ENCODE measurements at places on chromosomes 7 and 10. TPM values are rescaled to one million over a fixed set of nuclear protein-coding genes. Genes with fewer than 3 reads are reported as not detected.

- DNase-seq, result no peak
Observed at GRCh38 chr7:36040679-36041078, 112.4 kb upstream of the EEPD1 start.

DNA sequence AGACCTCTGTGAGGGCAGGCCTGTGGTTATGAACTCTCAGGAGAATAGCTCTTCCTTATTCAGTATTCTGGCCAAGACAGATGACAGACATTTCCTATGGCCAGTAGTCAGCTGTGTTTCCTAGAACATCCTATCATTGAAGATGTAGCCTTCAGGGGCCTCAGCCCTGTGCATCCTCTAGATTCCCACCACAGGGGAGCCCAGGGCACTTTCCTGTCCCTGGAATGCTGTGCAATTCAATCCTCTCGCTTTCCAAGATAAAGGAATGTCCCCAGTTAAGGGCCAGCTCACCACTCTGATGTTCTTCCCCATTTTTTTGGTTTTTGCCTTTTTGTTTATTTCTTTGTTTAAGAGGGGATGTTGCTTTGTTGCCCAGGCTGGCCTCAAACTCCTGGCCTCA lies 578.8 kb upstream of the C7orf33 start:
- no peak for DNase-seq

- no peak for DNase-seq
Observed at GRCh38 chr7:74253331-74253730, 868 bp downstream of the RFC2 start.

The TEX47 gene
- total RNA-seq, result not detected

The NUTM2E gene
- total RNA-seq, result 0.24 TPM

All from mucosa of descending colon (tissue), 3 donors.